Motor neuron (in vitro differentiated cells): ENCODE measurements at places on chromosomes 2 and 18. TPM values are rescaled to one million over a fixed set of nuclear protein-coding genes. Genes with fewer than 3 reads are reported as not detected.
A peak's percentile ranks its signal among the peaks of the same experiment; 100 is the strongest.

The MPPE1 gene
- 23.2 and 23.4 TPM in 2 replicates for total RNA-seq

The CHCHD5 gene
- 32.6 and 38.3 TPM in 2 replicates for total RNA-seq

The RAB3GAP1 gene
- total RNA-seq = 28.3 and 30.1 TPM in 2 replicates

DNA sequence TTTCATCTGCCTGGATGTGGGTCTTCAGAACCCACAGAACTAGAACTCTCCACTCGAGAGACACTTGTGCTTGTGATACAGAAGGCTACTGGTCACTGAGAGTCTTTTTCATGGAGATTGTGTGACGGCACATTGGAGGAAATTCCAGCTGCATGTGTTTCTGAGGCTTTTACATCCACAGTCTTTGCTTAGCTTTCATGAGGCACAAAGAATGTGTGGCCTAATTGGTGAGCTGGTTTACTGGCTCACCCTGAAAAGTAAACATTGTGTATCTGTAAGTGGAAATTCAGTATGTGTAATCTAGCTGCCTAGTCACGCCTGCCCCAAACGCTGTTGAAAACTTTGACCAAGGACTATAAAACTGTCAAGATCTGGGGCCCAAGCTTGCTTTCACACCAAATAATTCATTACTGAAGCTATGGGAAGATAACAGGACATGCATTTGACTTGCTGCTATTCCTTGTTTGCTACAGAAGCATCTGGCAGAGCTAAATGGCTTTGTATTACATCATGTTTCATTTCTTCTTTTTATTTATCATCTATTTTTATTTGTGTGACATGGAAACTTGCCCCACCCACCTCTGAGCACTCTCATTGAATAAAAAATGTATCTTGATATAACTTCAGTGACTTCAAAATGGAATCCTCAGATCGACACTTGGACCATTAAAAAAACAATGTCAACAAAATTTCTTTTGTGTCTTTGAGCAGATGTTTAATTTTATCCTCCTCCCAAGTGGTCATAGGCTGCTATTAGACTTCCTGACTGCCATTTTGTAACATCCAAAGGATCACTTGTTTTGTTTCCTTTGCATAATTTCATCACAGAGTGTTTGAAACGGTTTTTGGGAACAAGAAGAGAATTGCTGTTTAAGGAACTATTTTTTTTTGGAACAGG is 80.2 kb downstream of the EFEMP1 start:
- peak; percentile 85 for ATAC-seq

- no peak for ATAC-seq
Measured at GRCh38 chr2:238255151-238255551, 15.3 kb upstream of the HES6 start.

DNA sequence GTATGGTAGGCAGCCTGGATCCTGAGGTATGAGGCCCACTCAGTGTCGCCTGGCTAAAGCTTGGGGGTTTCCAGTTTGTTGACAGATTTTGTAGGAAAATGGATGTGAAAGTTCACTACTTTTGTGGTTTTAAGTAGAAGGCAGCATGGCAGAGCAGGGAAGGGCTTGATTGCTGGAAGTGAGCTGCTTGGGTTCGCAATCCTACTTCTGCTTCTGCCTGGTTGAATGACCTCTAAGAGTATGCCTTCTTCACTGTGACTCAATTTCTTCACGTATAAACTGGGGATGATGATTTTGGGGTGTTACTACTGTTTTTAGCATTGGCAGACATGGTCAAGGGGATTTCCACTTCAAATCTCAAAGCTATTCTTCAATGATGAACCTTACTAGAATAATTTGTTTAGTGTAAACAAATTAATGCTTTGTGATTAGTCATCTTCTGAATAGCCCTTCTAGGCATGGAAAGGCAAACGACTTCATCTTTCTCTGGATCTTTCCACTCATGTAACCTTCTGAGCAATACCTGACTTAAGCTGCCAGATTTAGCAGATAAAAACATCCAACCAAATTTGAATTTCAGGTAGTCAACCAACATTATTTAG is 13.2 kb downstream of the BMP10 start:
- no peak for ATAC-seq

DNA sequence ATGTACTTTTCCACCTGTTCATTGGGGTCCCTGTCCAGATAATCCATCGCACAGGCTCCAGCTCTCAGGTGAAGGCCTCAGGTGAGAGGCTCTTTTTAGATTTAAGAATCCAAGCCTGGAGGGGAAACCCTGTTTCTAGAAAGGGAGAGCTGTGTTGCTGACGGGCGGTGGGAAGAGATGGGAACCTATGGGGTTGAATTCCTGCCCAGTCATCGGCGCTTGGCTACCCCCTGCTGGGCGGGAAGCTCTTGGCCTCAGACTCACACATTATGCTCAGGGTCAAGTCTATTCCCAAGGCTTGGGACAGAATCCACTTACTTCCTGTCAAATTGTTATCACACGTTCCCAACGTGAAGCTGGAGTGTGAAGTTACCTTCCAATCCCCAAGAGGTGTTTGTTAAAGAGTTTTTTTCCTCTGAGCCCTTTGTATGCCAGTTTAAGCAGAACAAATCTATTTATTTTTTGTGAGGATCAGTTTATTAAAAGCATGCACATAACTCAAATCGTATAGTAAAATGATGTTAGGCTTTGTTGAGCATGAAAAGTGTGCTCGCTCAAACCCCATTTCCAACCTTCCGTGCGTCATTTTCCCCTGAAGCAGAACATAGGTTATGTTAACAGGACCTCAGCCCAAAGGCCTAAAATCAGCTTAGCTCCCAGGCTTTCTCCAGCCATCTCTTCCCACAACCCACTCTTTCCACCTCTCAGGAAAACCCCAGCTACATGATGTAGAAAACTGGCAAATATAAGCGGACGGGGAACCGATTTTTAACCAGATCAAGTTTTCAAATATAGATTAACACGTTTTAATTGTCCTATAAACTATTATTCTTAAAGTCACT is 181.7 kb upstream of the ETAA1 start:
- ATAC-seq = peak; percentile 84
